ENCODE measurements at places on chromosomes 2 and 18.

- no peak for DNase-seq
Observed at GRCh38 chr2:115413791-115414190, 971.4 kb downstream of the DPP10 start.

GRCh38 chr2:42547014-42547413 lies 21.4 kb upstream of the MTA3 start:
- DNase-seq: no peak

GRCh38 chr18:23340661-23341060 lies 112.4 kb upstream of the RIOK3 start:
- peak; percentile 38 for DNase-seq

- DNase-seq: no peak
Observed at GRCh38 chr2:241541564-241542277, 16.8 kb upstream of the BOK start.

GRCh38 chr2:206158563-206159345 lies 490 bp downstream of the NDUFS1 start:
- peak; percentile 45 for DNase-seq

- DNase-seq: no peak
Observed at GRCh38 chr2:128984081-128984480, 665.4 kb upstream of the HS6ST1 start.

- no peak for DNase-seq
Observed at GRCh38 chr2:142881619-142882018, 4.2 kb downstream of the KYNU start.

DNA sequence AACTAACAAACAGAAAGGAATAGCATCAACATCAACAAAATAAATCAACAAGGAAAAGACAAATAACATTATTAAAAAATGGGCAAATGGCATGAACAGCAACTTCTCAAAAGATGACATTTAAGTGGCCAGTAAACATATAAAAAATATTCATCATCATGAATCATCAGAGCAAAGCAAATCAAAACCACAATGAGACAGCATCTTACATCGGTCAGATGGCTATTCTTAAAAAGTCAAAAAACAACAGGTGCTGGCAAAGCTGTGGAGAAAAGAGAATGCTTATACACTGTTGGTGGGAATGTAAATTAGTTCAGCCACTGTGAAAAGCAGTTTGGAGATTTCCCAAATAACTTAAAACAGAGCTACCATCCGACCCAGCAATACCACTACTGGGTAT lies 327.1 kb downstream of the CMPK2 start:
- no peak for DNase-seq

DNA sequence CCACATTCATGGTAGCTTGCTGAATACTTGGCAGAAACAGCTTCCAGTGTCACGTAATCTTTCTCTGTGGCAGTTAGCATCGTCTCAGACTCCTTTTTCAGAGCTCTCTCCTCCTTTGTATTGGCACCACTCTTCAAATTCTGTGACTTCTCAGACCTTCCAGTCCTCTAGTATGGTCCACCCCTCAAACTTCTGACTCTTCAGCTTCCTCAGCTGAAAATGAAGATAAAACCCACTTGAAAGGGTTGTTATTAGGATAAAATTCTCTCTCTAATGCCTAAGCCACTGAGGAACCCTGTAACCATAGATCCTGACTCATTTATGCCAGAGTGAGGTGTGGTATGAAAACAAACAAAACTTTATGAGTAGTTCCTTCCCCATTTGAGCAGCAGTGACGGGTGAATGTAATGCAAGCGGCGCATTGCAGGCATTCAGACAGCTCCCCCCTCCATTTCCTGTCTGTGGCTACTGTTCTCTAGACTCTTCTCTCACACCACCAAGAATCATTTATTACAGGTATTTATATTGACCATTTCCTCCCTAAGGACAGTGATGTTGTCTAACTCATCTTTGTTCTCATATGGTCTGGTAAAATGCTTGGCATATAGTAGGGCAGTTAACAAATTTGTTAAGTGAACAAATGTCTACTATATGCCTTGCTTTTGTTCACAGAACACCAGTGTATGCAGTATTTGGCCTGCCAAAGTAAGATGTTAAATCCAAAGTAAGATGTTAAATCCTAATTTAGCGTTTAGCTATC lies 35.3 kb downstream of the GALNT1 start:
- no peak for DNase-seq

- DNase-seq: no peak
Observed at GRCh38 chr2:211930331-211930730, 608.3 kb downstream of the ERBB4 start.

GRCh38 chr2:110140401-110140800 lies 24.8 kb upstream of the MALL start:
- no peak for DNase-seq

- no peak for DNase-seq
Observed at GRCh38 chr2:67828066-67828465, 234.7 kb downstream of the C1D start.

- no peak for DNase-seq
Observed at GRCh38 chr2:152421521-152422370, 86.8 kb downstream of the FMNL2 start.

DNA sequence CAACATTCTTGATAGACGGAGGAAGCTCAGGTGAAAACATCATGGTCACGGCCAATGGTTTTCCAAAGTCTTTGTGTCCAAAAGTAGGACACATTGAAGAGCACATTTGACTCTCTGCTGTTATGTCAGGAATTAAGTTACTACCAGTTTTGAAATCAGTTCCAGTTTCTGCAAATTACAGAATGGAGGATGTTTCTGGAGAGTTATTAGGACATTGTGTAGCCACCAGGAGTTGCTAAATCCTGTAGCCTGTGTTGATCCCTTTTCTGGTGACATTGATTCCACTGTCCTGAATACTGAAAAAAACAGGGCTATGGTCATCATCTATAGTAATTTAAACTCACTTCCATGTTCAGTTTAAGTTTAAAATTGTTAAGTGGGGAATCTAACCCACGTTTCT lies 15.3 kb downstream of the UPP2 start:
- no peak for DNase-seq

DNA sequence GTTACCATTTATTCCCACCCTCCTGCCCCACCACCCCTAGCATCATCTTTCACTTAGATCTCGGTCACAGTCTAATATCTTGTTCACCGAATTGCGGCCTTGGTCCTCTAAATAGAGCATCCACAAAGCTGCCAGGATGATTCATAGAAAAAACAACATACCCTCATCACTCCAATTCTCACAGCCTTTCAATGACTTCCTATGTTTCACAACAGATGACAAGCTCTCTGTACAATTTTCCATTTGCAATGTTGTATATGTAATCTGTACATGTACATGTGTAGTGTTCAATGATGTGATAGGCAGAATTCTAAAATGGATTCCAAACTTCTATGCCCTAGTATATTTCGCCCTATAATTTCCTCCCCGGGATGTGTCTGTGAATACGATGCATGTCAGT lies 675.6 kb upstream of the CELF4 start:
- DNase-seq: no peak

- no peak for DNase-seq
Observed at GRCh38 chr18:7447318-7448028, 119.6 kb upstream of the PTPRM start.

- no peak for DNase-seq
Observed at GRCh38 chr18:35497027-35497369, 762 bp downstream of the INO80C start.

- DNase-seq: no peak
Observed at GRCh38 chr2:228624733-228625132, 443.2 kb upstream of the SPHKAP start.

- DNase-seq: no peak
Observed at GRCh38 chr2:50651676-50652075, 380.3 kb downstream of the NRXN1 start.

GRCh38 chr18:45155526-45155925 lies 459.8 kb upstream of the SLC14A2 start:
- no peak for DNase-seq

- no peak for DNase-seq
Observed at GRCh38 chr2:165122521-165122920, 81.3 kb downstream of the SCN3A start.

- no peak for DNase-seq
Observed at GRCh38 chr2:60280238-60280637, 273.2 kb downstream of the BCL11A start.

DNA sequence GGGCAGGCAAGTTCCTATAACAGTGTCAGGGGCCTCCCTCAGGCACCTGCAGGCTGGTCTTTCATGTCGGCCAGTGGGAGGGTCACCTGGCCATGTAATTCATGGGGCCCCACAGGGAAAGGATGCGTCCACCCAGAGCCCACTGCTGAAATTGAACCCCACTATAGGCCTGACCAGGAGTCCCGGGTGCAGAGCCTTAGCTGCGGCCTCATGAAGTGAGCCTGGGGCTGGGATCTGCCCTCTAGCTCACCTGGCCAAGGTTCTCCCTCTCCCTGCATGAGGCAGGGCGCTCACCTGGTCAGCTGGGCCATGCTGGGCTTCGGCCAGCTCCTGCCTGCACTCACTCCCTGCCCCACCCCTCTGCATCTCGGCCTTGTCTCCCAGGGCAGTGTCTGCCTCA lies 41.1 kb downstream of the C1QL2 start:
- no peak for DNase-seq

DNA sequence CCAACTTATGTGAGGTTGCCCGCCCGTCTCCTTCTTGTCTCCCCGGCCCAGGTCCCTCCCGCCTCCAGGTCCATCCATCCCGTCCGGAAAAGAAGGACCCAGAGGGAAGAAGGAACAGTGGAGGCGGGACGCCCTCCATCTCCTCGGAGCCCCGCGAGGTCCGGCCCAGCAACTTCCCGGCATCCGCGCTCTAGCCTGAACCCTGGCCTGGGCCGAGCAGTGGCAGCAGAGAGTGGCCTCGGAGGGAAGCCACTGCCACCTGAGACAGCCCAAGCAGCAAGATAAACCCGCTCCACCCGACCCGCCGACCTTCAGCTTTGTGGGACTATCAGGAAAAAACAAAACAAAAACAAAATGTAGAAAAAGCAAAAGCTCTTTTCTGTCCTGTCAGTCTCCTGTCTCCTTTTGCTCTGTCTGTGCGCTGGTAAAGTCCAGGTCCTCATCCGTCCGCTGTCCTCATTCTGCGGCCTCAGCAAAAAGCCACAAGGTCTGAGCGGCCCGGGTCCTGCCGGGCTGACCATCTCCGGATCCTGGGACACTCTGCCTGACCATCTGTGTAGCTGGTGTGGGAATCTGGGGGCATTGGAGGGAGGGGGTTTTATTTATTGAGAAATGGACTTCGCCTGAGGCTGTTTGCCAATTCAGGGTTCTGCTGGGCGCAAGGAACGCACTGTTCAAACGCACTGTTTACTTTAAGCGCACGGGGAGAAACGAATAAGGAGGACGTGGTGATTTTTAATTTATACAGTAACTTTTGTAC lies 3.1 kb downstream of the DLX1 start:
- no peak for DNase-seq

GRCh38 chr2:17231394-17231965 lies 286.8 kb downstream of the RAD51AP2 start:
- no peak for DNase-seq

DNA sequence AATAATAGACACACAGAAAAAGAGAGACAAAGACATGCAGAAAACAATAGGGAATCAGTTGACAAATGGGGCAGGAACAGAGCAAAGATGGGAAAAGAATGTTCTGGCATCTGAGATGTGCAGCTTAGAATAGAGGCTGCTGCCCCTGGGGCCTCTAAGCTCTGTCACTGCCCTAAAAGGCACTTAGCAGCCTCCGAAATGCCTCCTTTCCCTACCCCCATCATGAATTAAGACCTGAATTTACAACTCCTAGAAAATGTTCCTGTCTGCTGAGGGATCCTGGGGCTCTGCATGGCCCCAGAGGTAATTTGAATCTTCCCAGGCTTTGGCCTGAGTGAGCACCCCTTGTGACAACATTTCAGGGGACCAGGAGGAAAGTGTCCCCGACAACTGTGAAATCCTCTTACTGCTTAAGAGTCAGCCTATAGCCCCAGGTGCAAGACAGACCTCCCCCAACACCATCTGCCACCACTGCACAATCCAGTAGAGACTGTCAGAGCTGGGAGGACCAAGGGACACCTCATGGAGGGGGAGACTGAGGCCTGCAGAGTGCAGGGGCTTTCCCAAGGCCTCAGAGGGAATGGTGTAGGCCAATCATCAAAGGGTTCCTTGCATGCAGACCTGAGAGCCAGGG lies 24.8 kb downstream of the MRPL35 start:
- no peak for DNase-seq

DNA sequence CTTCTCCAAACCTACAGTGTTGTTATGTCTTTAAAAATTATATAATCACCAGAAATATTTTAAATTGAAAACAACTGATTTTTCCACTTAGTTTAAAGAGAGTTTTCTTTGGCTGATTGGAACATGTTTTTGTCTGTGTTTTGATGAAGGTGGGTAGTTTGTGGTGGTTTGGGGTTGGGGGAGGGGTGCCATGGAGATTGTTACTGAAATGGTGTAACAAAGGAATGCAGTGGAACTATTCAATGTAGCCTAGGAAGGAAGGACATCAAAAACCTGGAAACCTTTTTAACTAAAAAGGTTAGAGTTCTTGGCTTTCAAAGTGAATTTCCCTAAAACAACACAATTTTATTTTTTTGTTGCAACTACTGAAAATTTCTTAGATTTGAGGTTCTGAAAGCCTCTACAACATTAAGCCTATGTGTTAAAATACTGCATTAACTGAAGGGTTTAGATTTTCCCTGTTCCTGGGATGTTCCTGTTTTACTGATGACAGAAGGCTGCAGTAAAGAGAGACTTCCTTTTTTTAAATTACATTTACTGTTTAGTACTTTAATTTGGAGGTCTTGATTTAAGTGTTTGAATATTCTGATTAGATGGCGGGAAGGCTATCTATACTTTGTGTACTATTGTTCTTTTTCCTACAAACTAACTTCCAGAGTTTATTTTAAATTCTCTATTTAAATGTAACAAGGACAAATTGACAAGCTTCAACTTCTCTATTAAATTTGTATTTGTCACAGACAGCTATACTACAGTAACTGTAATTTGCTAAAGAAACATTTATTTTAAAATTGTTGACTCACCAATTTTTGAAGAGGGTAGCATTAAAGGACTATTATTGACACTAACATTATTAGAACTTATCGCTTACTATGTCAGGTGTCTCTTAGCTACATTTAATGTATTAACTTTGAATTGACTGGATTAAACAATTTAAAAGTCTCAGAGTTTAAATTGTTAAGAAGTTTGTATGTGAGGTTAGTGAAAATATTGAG lies 87.7 kb downstream of the LIMS1 start:
- no peak for DNase-seq

GRCh38 chr18:48670751-48671560 lies 132.1 kb downstream of the CTIF start:
- DNase-seq: no peak

DNA sequence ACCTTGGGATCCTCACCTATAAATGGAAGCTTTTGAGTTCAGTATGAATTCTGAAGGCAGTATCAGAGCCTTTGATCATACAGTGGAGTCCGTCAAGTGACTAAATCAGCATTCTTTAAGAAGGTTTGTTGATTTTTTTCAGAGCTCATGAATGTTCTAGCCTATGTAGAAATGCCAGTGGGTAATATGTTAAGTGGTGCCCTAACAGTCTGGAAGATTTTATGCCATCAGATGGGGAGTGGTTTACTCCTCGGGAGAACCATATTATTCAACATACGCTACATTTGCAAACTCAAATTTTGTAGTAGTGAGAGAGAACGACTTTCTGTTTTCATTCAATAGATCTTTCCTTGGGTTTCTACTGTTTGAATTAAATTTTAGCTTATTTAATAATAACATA lies 225.0 kb upstream of the ACVR2A start:
- DNase-seq: no peak
